ENCODE measurements at places on chromosomes 12 and 14.

- DNase-seq = no peak
These were observed 2.6 kb downstream of the GPR162 start for GRCh38 chr12:6824085-6824775.

DNA sequence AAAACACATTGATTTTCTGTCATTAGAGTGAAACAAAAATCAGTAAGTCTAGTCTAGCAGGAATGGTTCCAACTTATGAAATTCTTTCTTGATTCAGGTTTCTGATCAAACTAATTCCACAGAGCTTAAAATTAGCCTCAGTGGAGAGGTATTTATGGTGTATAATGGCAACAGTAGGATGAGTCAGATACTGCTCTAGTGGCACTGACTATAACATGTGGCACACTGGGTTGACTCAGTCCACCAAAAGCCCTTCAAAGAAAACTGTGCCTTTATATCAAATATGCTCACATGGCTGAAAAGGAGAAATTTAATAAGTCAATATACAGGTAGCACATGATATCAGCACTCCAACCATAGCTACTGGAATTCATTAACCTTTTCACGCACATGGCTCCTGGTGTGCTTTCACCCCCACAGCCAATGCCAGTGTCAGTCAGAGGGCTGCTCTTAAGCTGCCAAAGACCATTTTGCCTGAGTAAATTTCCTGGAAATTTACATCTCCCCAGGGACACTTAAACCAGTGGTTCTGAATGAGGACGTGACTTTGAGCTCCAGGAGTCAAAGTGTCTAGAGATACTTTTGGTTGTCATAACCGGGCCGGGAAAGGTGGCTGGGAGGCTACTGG, 21.7 kb upstream of the CATSPERB start:
- DNase-seq = no peak

GRCh38 chr12:81888106-81888740, 129.1 kb upstream of the PPFIA2 start:
- no peak for DNase-seq

- no peak for DNase-seq
These were observed 30.3 kb upstream of the PELI2 start for GRCh38 chr14:56087671-56088471.

- DNase-seq = no peak
These were observed 400.8 kb downstream of the GXYLT1 start for GRCh38 chr12:41743835-41744234.

DNA sequence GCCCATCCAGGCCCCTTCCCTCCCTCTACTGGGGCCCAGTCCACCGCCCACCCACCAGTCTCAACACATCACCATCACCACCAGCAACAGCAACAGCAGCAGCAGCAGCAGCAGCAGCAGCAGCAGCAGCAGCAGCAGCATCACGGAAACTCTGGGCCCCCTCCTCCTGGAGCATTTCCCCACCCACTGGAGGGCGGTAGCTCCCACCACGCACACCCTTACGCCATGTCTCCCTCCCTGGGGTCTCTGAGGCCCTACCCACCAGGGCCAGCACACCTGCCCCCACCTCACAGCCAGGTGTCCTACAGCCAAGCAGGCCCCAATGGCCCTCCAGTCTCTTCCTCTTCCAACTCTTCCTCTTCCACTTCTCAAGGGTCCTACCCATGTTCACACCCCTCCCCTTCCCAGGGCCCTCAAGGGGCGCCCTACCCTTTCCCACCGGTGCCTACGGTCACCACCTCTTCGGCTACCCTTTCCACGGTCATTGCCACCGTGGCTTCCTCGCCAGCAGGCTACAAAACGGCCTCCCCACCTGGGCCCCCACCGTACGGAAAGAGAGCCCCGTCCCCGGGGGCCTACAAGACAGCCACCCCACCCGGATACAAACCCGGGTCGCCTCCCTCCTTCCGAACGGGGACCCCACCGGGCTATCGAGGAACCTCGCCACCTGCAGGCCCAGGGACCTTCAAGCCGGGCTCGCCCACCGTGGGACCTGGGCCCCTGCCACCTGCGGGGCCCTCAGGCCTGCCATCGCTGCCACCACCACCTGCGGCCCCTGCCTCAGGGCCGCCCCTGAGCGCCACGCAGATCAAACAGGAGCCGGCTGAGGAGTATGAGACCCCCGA, 6.8 kb upstream of the RNU7-1 start:
- DNase-seq = peak; percentile 48

- no peak for DNase-seq
These were observed at the start of gene NOVA1 for GRCh38 chr14:26597589-26598080. Gene NOVA1 (minus strand): TSS chr14:26598033. CDS start chr14:26597436, 597 bp downstream.

DNA sequence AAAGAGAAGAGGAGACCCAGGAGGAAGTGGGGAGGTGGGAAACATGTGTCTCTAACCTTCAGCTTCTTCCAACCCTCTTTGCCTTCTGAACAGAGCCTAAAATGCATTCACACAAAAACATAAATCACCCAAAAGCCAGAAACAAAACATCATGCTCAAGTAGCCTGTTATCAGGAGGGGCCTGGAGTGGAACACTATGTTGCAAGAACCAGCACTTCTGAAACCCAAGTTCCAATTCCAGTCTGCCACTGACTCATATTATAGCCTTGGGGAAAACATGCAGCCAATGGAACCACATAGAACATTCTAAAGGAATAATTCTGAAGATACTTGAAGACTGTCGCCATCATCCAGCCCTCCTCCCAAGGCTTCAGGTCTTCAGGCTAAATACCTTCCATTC, 169.8 kb upstream of the PLXNC1 start:
- no peak for DNase-seq

DNA sequence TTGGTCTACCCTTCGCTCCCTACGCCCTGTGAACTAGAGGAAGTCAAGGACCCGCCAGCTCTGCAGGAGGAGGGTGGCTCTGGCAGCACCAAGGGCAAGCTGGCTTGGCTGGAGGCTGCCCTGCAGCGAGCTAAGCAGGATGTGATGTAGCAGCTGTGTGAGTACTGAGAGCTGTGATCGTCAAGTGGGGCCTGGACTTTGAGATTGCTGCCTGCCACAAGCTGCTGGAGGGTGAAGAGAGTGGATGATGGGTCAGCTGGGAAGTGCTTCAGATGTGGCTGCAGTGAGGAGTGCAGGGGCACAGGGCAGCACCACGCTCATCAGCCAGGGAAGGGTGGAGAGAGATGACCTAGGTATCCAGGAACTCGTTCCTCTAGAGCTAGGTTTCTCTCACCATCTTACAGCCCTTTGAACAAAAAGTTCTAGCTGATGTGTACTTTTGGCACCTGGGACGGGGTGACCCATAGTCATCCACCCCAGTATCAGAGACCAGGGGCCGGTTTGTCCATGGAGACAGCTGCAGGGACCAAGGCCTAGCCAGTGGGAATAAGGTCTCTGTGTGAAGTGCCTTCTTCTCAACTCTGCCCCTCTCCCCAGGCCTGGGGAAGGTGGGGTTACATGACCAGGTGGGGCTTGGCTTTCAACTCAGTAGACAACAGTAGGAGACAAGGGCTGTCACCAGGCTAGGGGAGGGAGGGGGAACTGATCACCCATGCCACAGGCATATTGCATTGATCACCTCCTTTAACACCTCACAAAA, 3.2 kb downstream of the KRT86 start:
- no peak for DNase-seq

DNA sequence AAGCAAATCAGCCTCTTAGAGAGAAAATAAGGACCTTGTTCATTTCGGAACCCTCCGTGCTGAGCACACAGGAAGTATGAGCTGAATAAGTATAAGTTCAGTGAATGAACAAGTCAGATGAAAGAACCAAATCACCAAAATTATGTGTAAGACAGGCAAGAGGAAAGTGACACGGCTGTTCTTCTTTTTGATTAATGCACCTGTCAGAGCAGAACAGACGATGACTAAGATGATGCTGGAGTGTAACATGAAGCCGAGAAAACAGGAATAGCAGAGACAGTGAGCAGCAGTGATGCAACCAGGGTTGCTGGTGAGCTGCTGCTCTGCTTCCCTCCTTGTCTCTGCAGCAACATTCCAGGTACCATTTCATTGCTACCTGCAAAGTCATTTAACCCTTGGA, 861.1 kb downstream of the GALC start:
- no peak for DNase-seq

DNA sequence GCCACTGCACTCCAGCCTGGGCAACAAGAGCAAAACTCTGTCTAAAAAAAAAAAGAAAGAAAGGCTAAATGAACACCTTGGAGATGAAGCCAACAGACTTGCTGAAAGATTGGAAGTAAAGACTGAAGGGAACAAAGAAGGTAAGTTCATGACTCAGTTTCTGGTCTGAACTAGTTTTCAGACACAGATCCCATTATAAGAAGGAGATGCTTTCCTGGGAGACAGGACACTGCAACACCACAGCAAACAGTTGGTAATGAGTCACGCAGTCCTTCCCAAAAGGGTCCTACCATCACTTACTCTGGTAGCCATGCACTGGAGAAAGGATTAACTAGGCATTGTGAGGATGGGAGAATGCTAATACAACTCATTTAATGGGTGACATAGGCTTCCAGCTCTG, 97.2 kb downstream of the SSPN start:
- no peak for DNase-seq

DNA sequence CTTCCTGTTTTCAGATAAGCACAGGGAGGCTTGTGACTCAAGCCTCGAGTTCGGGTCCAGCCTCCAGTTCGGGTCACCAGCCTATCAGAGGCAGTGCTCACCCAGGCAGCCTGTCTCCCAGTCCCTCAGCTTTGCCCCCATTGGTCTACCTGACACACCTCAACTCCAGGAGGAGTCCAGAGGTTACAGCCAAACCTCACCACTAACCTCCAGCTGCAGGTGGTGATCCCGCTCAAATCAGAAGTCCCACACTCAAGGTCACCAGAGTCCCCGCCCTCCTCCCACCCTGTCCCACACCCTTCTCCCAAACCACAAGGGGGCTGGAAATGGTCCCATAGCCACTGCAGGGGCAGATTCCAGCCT, 42.1 kb downstream of the KDM2B start:
- peak; percentile 20 for DNase-seq

DNA sequence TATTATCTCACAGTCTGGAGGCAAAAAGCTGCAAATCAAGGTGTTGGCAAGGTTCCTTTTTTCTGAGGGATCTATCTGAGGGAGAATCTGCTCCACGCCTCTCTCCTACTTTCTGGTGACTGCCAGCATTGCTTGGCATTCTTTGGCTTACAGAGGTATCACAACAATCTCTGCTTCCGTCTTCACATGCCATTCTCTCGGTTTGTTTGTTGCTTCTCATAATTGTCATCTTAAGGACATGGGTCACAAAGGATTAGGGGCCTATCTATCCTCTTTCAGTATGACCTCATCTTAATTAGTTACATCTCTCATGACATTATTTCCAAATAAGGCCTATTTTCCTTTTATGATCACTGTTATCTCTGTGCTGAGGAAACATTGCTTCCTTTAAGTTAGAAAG, 345.0 kb downstream of the FOXG1 start:
- no peak for DNase-seq

GRCh38 chr12:4082809-4083403, 190.7 kb upstream of the CCND2 start:
- DNase-seq = no peak

- no peak for DNase-seq
These were observed 43.0 kb downstream of the KLRG1 start for GRCh38 chr12:9032202-9032964.

- DNase-seq = no peak
These were observed 831.0 kb downstream of the C12orf50 start for GRCh38 chr12:87198181-87198580.

- DNase-seq = no peak
These were observed 16.0 kb upstream of the EIF5 start for GRCh38 chr14:103317976-103318580.

GRCh38 chr14:103522649-103523574, at the start of gene CKB:
Gene CKB (minus strand): TSS chr14:103522830. CDS start chr14:103522493, 337 bp downstream.
- no peak for DNase-seq

- no peak for DNase-seq
These were observed 35.9 kb downstream of the ACADS start for GRCh38 chr12:120761519-120761934.

DNA sequence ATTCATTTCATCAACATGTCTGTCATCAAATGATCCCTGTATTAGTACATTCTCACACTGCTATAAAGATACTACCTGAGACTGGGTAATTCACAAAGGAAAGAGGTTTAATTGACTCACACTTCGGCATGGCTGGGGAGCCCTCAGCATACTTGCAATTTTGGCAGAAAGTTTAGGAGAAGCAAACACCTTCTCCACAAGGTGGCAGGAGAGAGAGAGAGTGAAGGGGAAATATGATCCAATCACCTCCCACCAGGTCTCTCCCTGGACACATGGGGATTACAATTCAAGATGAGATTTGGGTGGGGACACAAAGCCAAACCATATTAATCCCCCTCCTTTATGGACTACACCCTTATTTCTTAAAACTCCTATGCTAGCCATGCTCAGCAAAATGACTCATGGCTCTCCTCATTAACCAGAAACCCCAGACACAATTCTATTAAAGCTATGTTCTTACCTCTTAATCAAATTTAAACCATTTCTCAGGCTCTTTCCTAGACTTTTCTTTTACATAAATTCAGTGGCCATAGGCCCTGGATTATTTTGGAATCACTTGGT, 932.3 kb downstream of the FLRT2 start:
- no peak for DNase-seq

- DNase-seq = no peak
These were observed 2.4 kb upstream of the GPRC5D start for GRCh38 chr12:12954356-12954755.

DNA sequence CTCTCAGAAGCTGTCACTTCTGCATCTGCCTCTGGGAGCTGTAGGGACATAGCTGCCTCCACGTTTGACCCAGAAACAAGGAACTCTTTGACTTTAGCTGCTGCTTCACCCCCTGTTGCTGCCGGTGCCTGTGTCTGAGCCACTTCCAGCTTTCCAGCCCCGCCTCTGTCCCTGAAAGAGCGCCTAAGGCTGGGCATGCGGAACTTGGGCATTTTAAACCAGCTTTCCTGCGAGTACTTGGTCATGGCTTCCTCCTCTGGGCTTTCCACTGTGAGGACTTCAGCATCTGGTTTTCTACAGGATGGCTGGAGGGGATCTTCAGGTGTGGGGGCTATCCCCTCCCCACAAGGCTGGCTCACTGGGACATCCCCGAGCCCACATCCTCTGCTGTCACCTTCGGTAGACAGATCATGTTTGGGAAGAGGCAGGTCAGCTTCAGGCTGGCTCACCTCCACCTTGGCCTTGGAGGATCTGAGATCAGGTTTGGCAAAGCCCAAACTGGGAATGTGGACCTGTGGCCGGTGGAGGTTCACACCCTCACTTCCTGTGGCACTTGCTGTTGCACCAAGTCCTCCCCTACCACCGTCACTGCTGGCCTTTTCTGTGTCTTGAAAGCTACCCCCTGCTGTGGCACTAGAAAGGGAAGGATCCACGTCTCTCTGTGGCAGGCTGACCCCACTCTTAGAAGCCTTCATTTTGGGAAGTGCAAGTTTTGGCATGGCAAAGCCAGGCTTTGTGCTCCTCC, 15.2 kb downstream of the PLD4 start:
- DNase-seq = no peak

- peak; percentile 24 for DNase-seq
These were observed 56.0 kb downstream of the FOS start for GRCh38 chr14:75334549-75335051.
